ENCODE measurements at places on chromosomes 2 and 18. TPM values are rescaled to one million over a fixed set of nuclear protein-coding genes. Genes with fewer than 3 reads are reported as not detected.

- H3K27ac ChIP-seq, result no peak within 1 kb of the TSS
- peaks cover 10% of the 10 kb centered on the region for H3K27me3 ChIP-seq
- no peaks in the 10 kb centered on the region for H3K4me1 ChIP-seq
- no peaks in the 10 kb centered on the region for H3K36me3 ChIP-seq
Observed at GRCh38 chr18:26133652-26134051, at the start of gene PSMA8. Gene PSMA8, plus strand, starts transcription at chr18:26133869. Its CDS starts 97 bp downstream, at chr18:26133966.

DNA sequence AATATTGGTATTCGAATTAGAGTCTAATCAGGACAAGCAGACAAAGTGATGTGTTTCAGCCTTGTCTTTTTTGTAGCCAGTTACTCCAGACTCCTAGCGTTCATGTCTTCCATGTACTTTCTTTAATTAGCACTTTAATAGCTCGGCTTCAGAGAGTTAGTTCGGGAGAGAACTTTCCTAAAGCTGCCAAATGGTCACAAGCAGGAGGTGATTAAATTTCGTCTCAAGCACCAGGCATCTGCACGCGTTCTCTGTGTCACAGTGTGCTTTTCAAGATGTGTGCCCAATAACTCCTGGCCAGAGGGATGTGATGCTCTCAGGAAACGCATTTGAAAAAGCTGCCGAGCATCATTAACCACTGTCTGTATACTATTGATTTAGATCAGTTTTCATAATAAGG is 790.8 kb downstream of the SOCS6 start:
- H3K4me3 ChIP-seq, result no peak overlapping the region
- H3K27ac ChIP-seq, result no peak overlapping the region
- H3K4me1 ChIP-seq, result no peaks in the 10 kb centered on the region
- H3K27me3 ChIP-seq, result peaks cover 18% of the 10 kb centered on the region

GRCh38 chr2:17136877-17137276 is 381.4 kb downstream of the RAD51AP2 start:
- H3K36me3 ChIP-seq, result no peaks in the 10 kb centered on the region
- no peak overlapping the region for H3K4me3 ChIP-seq
- no peak overlapping the region for H3K27ac ChIP-seq
- DNase-seq, result no peak

CNRIP1 gene
- total RNA-seq, result not detected

ANKRD62 gene
- not detected for total RNA-seq

DNA sequence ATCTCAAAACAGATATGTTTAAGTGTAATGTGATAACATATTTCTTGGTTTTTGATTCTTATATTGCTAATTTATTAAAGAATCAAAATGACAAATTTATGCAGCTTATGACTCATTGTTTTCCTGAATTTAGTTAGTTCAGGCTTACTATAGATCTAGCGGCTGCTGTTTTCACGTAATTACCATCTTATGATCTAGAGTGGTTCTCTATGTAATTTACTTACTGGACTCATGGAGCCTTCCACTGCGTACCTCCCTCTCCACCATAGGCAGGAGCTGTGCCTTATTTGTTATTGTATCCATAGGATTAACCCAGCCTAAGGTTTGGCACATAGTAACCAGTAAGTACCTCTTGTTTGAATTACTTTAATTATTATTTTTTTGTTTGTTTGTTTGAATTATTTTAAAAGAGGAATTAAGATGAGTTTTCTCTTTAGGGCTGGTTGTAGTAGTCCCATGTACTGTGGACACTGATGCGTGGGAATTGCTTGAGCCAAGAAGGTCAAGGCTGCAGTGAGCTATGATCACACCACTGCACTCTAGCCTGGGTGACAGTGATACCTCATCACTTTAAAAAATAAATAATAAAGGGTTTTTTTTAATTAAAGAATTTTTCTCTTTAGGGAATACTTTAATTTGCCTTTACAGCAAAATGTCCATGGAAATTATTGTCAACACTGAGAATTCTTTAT is 165.5 kb downstream of the PHLPP1 start:
- H3K4me3 ChIP-seq, result no peak overlapping the region
- H3K4me1 ChIP-seq, result peaks cover 38% of the 10 kb centered on the region
- no peaks in the 10 kb centered on the region for H3K27me3 ChIP-seq
- no peak overlapping the region for H3K27ac ChIP-seq
- no peak for DNase-seq

GRCh38 chr2:24490181-24490689 is 819 bp upstream of the NCOA1 start:
- H3K27ac ChIP-seq, result peak overlapping the region; percentile 92
- H3K27me3 ChIP-seq, result peaks cover 25% of the 10 kb centered on the region

NAT8 gene
- not detected for total RNA-seq

GRCh38 chr2:131431336-131431735 is 44.6 kb upstream of the TUBA3D start:
- no peak overlapping the region for H3K4me3 ChIP-seq
- no peaks in the 10 kb centered on the region for H3K36me3 ChIP-seq
- H3K27ac ChIP-seq, result no peak overlapping the region

CENPA gene
- total RNA-seq, result 10.7 TPM

DNA sequence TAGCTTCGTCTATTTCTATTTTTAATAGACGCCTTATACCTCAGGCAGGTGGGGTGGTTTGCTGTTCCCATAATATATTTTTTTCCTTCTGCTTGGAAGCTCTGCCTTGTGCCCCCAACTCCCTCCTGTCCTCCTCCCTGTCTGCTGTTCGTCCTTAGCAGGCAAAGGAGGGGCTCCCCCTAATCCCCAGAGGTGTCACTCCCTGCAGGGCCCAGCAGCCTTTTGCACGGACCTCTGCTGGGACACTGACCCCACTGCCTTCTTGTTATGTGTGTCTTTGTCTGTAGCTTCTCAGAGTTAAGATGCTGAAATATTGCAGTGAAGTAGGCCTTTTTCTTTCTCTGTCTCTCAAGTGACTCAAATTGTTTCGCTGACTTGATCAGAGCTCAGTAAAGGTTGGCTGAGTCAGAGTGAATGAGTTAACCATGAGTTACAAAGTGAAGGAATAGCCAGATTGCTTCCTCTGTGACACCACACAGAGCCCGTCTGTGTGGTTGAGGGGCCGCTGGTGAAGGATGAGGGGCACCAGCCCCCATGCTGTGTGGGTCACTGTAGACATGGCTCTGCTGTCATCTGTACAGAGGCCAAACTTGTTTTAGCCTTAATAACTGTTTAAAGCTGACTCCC is 47.7 kb downstream of the PRKCE start:
- DNase-seq, result no peak
- H3K36me3 ChIP-seq, result no peaks in the 10 kb centered on the region
- peaks cover 3% of the 10 kb centered on the region for H3K4me1 ChIP-seq

GRCh38 chr2:137333386-137334165 is 568.2 kb downstream of the THSD7B start:
- H3K36me3 ChIP-seq, result peaks cover 12% of the 10 kb centered on the region
- no peak overlapping the region for H3K27ac ChIP-seq
- H3K4me1 ChIP-seq, result peaks cover 2% of the 10 kb centered on the region
- H3K4me3 ChIP-seq, result no peak overlapping the region
- H3K27me3 ChIP-seq, result no peaks in the 10 kb centered on the region
- no peak for DNase-seq

ALPP gene
- total RNA-seq, result not detected

AMER3 gene
- 7.0 TPM for total RNA-seq

MTIF2 gene
- 22.7 TPM for total RNA-seq

DNA sequence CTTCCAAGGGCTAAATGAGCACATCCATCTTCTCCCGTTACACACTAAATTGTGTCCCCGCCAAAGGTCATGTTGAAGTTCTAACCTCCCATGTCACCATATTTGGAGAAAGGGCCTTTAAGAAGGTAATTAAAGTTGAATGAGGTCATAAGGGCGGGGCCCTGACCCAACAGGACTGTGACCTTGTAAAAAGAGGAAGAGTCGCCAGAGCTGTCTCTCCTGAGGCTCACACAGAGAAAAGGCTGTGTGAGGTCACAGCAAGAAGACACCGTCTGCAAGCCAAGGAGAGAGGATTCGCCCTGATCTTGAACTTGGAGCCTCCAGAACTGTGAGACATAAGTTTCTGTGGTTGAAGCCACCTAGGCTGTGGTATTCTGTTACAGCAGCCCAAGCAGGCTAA is 24.1 kb downstream of the TRABD2A start:
- H3K36me3 ChIP-seq, result no peaks in the 10 kb centered on the region
- H3K27me3 ChIP-seq, result peaks cover 15% of the 10 kb centered on the region
- H3K4me1 ChIP-seq, result no peaks in the 10 kb centered on the region

GRCh38 chr2:205218056-205218455 is 464.2 kb upstream of the NRP2 start:
- H3K4me3 ChIP-seq, result no peak overlapping the region
- H3K27ac ChIP-seq, result no peak overlapping the region
- peaks cover 5% of the 10 kb centered on the region for H3K4me1 ChIP-seq
- no peak for DNase-seq
- no peaks in the 10 kb centered on the region for H3K27me3 ChIP-seq

DNA sequence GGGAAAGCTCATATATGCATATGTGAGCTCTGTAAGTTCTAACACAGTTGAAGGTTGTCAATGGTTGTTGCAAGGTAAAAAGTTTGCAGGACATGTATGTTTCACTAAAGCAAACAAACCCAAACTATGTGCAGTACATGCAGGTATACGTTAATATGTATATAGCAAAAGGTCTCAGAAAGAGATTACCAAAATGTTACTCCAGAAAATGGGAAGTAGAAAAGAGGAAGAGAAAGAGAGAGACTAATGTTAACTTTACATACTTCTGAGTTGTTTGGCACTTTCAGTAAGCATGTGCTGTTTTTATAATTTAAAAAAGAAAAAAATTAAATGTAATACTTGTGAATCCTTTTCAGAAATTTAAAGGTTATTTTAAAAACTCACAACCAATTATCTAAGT is 32.8 kb upstream of the PEX13 start:
- H3K4me3 ChIP-seq, result no peak overlapping the region
- H3K4me1 ChIP-seq, result peaks cover 3% of the 10 kb centered on the region
- peaks cover 1% of the 10 kb centered on the region for H3K36me3 ChIP-seq
- H3K27ac ChIP-seq, result no peak overlapping the region
- H3K27me3 ChIP-seq, result no peaks in the 10 kb centered on the region

ALPI gene
- not detected for total RNA-seq

DNA sequence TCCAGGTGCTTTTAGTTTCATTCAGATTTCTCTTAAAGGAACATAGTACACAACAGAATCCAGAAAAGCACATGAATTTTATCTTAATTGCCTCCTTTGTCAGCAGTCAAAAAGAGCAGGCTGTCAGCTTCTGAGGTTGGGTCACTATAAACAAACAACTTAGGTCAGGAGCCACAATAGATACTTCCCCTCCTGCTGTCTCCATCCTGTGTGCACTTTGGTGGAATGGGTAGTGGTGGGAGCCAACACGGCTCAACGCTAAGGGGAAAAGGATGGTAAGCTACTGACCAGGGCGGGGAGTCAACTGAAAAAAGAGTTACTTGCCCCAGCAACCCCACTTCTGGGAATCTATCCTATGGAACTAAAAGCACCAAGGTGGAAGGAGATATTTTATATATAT is 121.9 kb downstream of the PAX3 start:
- no peak overlapping the region for H3K27ac ChIP-seq
- DNase-seq, result no peak
- no peaks in the 10 kb centered on the region for H3K36me3 ChIP-seq
- H3K4me3 ChIP-seq, result no peak overlapping the region
- peaks cover 13% of the 10 kb centered on the region for H3K4me1 ChIP-seq

DNA sequence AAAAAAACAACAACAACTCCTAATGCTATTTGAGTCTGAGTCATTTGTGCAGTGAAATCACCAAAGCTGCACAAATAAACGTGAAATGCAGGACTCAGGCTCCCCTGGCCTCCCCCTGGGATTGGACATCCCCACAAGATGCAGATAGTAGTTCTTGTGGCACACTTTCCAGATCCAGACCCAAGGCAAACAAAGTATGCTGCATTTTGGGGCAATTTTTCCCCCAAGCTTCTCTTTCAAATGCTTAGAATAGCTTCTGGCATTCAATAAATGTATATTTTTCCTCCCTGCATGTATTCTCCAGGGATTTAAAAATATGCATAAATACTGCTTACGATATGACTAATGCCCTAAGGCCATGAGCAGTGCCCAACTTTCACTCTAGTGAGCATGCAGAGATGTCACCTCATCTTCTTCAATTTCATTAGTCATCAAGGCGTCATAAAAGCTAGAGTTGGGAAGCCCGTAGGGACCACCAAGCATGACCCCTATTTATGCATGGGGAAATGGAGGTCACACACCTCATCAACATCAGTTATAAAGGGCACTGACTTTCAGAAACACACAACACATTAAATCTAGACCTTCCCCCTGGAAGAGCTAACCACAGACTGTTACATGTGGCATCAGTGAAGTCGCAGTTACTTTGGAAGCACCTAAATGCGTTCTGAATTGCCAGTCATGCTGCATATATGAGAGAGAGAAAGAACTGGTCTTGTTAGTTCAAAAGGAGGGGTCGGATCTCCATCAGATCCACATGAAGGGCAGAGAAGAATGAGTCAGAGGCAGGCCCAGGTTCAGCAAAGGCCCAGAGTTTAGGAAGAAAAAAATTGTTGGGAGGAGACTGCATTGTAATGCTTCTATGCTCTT is 374.1 kb downstream of the LPIN1 start:
- H3K27ac ChIP-seq, result no peak overlapping the region
- no peaks in the 10 kb centered on the region for H3K36me3 ChIP-seq
- no peaks in the 10 kb centered on the region for H3K4me1 ChIP-seq
- H3K4me3 ChIP-seq, result no peak overlapping the region
- H3K27me3 ChIP-seq, result no peaks in the 10 kb centered on the region

GRCh38 chr2:209422191-209422754 is 1.6 kb upstream of the MAP2 start:
- no peak for DNase-seq
- no peaks in the 10 kb centered on the region for H3K36me3 ChIP-seq
- peaks cover 12% of the 10 kb centered on the region for H3K4me1 ChIP-seq
- H3K27me3 ChIP-seq, result peaks cover 10% of the 10 kb centered on the region
- no peak overlapping the region for H3K4me3 ChIP-seq
- H3K27ac ChIP-seq, result no peak overlapping the region

NEMP2 gene
- 10.2 TPM for total RNA-seq

TSN gene
- 86.3 TPM for total RNA-seq

All from progenitor cell of endocrine pancreas (in vitro differentiated cells).